Stimulated activated CD4-positive, alpha-beta T cell treated with anti-CD3 and anti-CD28 coated beads, TNF-alpha, amount 100 ng/mL, for 1 hour (primary cell): ENCODE measurements at places on chromosomes 2 and 18.

- DNase-seq, result no peak
These were observed 135.6 kb downstream of the SMAD7 start for GRCh38 chr18:48815179-48815515.

GRCh38 chr2:239309398-239310245, 91.2 kb downstream of the HDAC4 start:
- no peak for DNase-seq

GRCh38 chr2:115124817-115125216, 682.4 kb downstream of the DPP10 start:
- DNase-seq, result no peak

DNA sequence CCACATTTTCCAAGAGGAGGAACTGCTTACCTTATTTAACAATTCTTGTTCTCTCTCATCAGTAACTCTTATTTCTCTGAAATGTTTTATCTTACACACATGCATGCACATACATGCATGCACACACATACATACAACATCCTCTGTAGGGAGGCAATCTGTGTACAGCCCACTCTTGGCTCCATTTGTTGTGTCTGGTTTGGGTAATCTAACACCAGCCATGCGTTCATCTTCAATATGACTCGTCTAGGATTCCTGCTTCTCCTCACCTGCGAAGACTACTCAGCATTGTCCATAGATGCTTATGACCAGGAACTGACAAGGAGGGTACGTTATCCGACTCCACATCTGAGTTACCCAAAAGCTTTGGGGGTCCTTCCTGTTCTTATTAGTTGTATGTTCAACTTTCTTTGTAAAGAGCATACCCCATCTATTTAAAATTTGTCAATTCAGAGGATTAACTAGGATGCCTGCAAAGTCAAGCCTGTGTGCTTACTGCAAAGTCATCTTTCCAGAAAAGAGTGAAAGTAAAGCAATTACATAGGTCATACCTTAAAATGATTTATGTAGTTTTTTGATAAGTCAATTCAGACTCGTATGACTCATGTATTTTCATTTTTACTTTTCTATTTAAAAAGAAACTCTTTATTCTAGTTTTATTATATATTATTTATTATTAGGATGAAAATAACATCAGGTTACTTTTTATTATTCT, 18.2 kb downstream of the LYPD6B start:
- DNase-seq, result no peak

DNA sequence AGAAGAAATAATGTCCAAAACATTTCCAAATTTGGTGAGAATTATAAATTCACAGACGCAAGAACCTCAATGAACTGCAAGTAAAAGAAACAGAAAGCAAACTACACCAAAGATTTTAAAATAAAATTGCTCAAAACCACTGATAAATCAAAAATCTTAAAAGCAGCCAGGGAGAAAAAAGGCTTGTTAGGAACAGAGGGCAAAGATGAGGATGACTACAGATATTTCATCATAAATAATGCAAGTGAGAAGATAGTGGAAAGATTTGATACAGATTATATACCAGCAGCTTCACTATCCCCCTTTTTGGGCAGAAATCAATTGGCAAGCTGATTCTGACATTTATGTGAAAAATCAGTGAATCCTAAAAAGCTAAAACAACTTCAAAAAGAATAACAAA, 10.3 kb upstream of the ASXL3 start:
- DNase-seq, result no peak

DNA sequence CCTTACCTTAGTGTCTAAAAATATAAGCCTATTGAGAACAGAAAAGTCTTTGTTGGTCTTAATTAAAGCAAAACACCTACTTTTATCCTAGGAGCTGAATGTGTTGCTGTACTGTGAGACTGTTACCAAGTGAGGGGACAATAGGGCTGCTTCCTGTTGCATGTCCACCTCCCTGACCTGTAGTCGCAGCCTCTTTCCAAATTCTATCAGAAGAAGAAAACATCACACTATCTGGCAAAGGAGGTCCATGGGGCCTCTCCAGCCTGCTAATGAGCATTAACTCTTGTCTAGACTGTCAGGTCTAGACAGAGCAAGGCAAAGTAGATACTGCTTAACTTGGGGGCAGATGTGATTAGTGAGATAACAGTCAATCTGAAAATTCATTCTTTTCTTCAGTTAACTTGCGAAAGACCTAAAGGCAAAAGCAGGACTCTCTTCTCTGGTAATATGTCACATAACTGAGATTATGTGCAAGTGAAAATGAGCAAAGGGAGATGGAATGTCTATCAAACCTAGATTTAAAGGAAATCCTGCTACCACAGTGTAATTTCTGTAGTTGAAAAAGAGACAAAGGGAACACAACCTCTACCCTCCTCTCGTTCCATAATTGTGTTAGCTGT, 66.9 kb downstream of the CDH20 start:
- no peak for DNase-seq

DNA sequence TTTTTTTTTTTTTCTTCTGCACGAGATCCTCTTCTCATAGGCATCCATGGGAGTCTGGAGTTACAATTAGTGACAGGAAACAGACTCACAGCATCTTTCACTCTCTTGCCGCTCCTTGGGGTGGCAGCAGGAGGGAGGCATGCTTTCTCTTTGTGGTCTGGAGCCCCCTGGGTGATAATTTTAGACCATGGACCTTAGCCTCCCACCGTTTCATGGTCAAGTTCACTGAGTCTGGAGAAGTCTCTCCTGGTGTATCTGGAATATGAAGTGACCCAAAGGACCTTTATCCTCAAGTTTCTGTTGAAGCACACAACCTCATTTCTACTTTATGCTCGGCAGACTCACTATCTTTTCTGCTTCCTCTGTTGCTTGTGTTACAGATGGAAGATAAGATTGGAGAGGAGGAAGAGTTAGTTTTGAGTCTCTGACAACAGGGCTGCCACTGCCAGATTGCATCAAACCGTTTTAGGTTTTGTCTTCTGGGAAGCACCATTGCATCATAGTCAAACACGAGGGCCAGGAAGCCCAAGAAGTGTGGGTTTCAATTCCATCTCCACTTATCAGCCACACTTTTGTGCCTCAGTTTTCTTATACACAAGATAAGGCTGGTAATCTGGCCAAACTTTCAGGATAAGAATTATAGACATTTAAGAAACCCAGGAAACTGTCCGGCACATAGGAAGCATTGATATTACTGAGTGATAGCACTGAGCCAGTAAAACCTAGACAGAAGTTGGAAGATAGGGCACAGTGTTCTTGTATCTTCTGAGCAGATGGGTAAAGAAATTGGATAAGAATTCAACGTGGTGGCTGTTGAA, 62.3 kb downstream of the ADCYAP1 start:
- no peak for DNase-seq

DNA sequence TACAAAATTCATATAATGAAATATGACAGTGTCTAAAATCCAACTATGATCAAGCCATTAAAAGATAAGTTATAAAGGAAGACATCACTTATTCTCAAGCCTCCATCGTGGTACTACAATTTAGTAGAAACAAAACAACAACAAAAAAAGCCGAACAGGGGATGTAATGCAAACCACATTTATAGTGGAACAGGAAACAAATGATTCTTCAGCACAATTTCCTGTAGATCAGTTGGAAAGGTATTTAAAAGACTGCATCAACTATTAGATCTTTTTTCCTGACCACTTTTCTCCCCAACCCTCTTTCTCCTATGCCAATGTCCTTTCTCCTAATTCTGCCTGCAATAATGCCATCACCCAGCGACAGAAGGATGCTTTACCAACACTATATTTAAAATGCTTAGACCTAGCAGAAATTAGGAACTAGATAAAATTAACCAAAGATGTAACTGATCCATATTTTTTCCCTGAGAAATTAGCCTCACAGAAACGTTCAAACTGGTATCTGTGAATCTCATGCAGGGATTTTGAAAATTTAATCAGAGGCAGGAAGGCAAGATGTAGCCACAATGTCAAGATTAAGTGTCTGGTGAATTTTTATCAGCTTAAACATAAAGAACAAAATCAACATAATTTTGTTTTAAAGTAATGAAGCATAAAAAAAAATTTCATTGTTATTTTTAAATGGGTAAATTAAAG, 271.4 kb downstream of the TCF4 start:
- no peak for DNase-seq

DNA sequence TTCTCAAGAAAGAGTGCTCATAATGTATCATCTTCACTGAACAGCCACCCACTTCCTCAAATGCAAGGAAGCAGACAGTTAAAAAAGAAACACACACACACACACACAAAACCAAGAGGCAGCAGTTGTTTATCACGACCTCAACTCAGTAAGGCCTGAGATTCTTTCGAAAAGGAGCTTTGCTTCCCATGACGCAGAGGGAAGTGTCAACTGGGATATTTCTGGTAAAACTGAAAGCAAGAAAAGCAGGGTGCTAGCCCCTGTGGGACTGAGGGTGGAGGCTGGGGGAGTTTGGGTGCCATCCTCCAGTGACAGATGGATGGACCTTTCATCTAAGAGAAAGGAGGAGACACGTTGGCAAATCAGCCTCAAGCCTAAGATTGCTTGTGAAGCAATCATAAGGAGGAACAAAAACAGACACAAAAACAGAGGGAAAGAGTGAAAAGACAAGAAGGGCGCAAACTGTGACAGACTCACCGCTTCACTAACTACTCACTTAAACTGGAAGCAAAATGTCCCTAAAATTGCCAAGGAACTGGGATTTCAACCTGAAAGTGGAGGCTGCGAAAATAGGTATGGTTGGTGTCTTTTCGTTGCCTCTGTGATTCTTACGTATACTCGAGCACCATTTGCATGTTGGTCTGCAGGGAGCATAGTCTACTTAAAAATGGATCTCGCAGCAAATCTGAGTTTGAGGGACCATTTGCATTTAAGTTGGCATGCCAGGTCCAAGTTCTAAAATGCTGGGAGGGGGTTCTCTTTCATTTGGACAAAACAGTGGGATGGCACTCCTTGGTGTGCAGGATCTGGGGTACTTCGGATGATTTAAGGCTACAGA, at the start of gene ARHGAP25:
TSS of gene ARHGAP25 (plus strand) at position 124 of the 838 bp plus-strand sequence. CDS start at position 513, 389 bp downstream.
- no peak for DNase-seq

DNA sequence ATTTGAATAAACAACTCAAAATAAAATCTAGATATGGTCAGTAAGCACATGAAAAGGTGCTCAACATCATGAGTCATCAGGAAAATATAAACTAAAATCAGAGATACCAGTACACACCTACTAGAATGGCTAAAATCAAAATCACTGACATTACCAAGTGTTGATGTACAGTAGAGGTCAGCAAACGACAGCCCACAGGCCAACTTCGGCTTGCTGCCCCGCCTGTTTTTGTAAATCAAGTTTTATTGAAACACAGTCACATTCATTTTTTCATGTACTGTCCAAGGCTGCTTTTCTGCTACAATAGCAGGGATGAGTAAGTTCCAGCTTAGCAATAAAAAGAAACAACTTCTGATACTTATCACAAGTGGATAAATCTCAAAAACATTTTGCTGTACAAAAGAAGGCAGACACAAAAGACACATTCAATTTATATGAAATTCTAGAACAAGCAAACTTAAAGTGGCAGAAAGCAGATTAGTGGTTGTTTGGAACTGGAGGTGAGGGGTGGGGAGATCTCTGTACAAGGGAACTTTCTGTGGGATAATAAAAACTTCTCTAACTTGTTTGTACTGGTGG, 32.1 kb downstream of the TRAK2 start:
- DNase-seq, result no peak
